ENCODE measurements at places on chromosomes 16 and 17. TPM values are rescaled to one million over a fixed set of nuclear protein-coding genes. Genes with fewer than 3 reads are reported as not detected.
A peak's percentile ranks its signal among the peaks of the same experiment; 100 is the strongest.

Gene CTF1
- 5.2 TPM for total RNA-seq

DNA sequence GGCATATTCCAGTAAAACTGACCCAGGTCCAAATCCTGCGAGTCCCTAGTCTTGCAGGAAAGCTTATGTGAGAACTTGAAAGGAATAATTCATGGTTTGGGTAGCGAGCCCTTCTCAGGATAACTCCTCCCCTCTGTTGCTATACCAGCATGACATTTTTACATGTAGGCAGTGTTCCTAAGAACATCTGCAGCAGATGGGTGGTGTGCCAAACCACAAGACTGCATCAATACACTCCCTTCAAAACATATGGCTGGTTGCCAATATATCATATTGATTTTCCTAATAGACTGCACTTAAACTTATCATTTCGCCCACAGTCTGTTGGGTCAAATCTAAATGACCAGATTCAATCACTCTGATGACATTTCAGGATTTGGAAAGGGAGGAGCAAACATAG, 19.9 kb downstream of the PSME3IP1 start:
- DNase-seq = peak; percentile 38

GRCh38 chr17:68646626-68647526, 45.7 kb upstream of the FAM20A start:
- DNase-seq = peak; percentile 3

GRCh38 chr16:66459878-66460277, 32.8 kb downstream of the BEAN1 start:
- DNase-seq = peak; percentile 7

DNA sequence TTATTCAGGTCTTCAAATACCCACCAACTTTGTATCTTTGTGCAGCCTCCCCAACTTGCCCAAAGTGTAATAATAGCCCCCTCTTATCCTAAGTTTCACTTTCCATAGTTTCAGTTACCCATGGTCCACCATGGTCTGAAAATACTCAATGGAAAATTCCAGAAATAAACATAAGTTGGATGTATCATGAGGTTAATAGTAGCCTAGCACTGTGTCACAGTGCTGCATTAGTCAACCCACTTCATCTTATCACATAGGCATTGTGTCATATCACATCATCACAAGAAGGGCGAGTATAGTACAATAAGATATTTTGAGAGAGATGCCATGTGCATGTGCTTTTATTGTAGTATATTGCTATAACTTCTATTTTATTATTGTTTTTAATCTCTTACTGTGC, 21.9 kb downstream of the OMG start:
- no peak for DNase-seq

Gene SLC4A1
- total RNA-seq = not detected

- no peak for DNase-seq
Observed at GRCh38 chr16:1054660-1055556, 17.6 kb upstream of the SSTR5 start.

Gene CDH1
- total RNA-seq = 23.8 TPM

- no peak for DNase-seq
Observed at GRCh38 chr16:49672753-49673152, 183.2 kb downstream of the ZNF423 start.
